ENCODE measurements at places on chromosomes 11 and 22.

- DNase-seq: no peak
Measured at GRCh38 chr11:47501101-47501500, 51.8 kb downstream of the CELF1 start.

GRCh38 chr11:33753304-33753967 lies 17.2 kb upstream of the CD59 start:
- DNase-seq: no peak

DNA sequence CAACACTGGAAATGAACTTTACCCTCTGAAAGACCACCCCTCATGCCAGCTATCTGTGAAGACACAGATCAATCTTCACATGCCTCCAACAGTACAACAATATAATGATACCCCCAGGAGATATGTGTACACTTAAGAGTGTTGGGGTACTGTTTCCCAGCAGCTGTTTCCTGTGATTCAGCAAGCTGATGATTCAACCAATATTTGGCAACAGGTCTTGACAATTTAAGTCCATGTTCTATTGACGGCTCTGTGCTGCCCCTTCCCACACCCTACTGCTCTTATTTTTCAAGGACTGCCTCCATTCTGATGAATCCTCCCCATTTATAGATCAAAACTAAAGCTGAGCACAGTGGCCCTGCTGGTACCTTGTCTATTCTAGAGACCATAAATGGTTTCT lies 6.6 kb downstream of the SNX19 start:
- DNase-seq: no peak

DNA sequence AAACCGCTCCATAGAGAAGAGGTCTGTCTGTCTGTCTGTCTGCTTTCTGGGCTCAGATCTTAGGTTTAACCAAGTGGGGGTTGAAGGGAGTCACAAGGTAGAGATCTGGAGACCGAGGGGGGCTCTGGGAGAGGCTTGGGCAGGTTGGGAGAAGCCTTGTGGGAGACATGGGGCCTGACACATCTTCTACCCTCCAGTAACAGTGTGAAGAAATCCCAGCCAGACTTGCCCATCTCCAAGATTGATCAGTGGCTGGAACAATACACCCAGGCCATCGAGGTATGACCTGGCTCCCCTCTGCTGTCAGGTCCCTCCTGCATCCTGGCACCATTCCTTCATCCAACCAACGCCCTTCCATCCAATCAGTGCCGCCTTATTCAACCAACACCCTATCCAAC lies 7.4 kb downstream of the PRR33 start:
- no peak for DNase-seq

GRCh38 chr22:43476751-43477725 lies 65.2 kb downstream of the MPPED1 start:
- no peak for DNase-seq

DNA sequence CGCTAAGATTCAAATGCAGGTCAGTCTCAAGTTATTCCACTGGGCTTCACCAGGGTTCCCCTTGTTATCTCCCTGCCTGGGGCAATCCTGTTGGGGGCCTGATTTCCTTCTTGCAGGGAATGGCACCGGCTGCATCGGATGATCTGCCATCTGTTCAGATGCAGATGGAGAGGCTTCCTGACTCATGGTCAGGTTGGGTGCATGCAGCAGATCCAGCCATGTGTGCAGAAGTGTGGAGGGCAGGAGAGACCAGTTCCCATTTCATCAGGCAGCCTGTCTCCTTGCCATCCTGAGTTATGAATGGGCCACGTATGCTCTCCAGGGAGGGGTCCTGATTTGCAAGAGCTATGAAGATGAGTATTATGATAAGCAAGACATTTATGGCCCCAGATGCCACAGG lies 161.2 kb upstream of the PLET1 start:
- DNase-seq: no peak

DNA sequence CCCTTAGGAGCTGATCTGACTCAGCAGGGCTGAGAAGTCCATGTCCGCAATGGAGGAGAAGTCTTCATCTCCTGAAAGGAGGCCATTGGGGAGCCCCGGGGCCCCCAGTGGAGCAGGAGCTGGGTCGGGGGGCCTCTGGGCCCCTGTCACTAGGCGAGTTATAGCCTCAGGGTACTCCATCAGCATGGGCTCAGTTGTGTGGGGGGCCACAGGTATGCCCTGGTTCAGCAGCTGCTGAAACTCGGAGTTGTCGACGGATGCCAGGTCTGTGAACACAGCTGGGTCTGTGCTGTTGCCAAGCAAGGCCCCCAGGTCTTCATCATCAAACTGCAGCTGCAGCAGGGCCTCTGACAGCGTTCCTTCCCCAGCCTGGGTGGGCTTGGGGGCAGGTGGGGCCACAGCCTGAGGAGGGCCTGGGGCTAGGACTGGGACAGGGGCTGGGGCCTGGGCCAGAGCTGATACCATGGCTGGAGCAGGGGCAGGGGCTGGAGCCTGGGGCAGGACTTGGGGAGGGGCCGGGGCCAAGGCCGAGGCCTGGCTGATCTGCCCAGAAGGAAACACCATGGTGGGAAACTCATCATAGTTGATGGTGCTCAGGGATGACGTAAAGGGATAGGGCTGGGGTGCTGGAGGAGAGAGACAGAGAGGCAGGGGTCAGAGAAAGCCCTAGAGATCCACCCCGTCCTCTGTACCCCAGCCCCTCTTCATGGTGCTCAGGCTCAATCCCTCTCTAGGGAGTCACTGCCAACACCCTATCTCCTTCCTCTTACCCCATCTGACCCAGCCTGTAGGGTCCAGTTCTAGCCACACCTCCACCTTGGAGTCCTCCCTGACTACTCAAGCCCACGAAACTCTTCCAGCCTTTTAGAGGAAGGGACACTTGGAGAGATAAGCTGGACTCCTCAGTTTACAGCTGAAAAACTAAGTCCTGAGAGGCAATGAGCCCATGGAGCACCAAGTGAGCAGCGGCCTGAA lies 8.1 kb downstream of the RELA start:
- DNase-seq: no peak

DNA sequence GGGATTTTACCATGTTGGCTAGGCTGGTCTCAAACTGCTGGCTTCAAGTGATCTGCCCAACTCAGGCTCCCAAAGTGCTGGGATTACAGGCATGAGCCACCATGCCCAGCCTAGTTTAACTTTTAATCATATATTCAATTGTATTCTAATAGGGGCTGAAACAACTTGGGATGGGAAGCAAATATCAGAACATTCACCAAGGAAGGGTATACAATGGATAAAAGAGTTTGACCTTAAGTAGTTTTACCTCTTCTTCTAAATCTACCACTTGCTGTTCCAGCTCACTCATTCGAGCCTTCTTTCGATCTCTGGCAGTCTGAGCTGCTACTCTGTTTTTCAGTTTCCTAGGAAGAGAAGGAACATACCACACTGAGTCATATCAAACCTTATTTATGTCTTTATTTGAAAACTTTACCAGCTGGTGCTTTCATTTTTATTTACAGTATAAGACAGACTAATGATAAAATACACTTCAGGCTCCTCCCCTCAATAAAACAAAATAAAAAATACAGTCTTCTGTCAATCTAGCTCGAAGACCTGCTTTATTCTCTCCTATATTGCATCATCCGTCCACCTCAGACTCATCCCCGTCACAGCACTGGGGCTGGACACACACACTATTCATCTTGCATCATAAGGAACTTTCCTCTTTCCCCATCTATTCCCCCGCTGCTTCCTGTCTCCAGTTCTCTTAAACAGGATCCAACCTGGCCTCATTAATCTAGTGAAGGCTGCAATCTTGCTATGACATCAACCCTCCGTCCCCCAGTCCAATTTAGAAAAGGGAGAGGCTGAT lies 1.4 kb downstream of the XBP1 start:
- peak; percentile 35 for DNase-seq

DNA sequence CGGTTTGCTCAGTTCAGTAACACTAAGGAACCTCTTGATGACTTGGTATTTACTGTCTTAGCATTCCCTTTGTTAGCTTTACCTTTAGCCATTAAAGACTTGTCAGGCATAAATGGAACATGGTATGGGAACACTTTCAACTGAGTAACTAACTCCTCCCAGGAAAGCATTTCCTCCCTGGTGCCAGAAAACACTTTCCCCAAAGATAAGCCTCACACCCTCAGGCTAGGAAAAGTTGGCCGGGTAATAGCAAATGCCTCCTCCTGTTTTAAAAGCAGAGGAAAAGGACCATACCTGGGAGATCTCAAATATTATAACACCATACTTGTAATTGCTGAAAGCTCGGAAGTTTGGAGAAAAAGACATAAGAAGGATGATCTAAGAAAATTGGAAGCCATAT lies 12.0 kb downstream of the KCNJ11 start:
- DNase-seq: no peak

GRCh38 chr11:94794287-94795168 lies 26.4 kb downstream of the AMOTL1 start:
- DNase-seq: no peak

- no peak for DNase-seq
Measured at GRCh38 chr22:17113600-17113999, 7.6 kb downstream of the TMEM121B start.

- no peak for DNase-seq
Measured at GRCh38 chr11:63870351-63871140, 31.6 kb downstream of the MARK2 start.

DNA sequence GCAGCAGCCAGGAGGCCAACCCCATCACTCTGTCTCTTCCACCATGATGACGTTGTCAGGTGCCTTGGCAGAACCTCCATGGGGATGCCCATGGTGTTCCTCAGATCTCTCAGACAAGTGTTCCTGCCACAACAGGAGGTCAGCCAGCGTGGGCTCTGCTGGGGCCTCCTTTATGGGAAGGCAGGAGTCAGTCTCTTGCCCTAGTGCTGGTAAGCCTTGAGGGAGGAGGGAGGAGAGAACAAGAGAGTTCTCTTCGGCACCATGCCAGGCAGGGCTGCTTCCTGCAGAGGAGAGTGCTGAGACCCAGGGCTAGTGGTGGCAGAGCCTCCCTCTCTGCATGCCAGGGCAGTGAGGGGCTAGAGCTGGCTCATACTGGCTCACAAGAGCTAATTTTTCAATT lies 32.5 kb downstream of the GNAZ start:
- DNase-seq: no peak

- DNase-seq: no peak
Measured at GRCh38 chr11:121483805-121484480, 31.2 kb upstream of the SORL1-AS1 start.

DNA sequence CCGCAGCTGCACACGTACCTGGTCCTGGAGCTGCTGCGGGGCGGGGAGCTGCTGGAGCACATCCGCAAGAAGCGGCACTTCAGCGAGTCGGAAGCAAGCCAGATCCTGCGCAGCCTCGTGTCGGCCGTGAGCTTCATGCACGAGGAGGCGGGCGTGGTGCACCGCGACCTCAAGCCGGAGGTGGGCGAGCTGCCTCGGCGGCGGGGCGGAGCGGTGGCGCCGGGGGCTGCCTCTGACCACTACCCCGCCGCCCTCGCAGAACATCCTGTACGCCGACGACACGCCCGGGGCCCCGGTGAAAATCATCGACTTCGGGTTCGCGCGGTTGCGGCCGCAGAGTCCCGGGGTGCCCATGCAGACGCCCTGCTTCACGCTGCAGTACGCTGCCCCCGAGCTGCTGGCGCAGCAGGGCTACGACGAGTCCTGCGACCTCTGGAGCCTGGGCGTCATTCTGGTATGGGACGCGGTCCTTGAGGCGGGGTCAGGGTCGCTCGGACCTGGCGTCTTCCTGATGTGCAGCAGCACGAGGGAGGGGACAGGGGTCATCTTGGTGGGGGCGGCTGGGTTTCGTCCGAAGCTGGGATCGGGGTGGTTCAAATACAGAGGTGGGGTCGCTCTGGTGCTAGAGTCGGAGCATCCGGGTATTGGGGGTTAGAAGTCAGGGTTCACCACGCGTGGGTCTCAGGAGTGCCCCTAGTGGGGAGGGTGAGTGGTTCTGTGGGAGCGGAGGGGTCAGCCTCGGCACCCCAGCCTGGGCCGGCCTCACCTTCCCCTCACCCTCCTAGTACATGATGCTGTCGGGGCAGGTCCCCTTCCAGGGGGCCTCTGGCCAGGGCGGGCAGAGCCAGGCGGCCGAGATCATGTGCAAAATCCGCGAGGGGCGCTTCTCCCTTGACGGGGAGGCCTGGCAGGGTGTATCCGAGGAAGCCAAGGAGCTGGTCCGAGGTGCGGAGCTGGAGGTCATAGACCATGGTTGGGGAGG lies 10.8 kb downstream of the RPS6KA4 start:
- no peak for DNase-seq

GRCh38 chr11:46346886-46347636 lies at the start of gene DGKZ:
Gene DGKZ, plus strand, starts transcription at chr11:46347463. Its CDS starts 197 bp downstream, at chr11:46347660.
- peak; percentile 86 for DNase-seq

GRCh38 chr11:27122001-27122400 lies 81.4 kb downstream of the BBOX1 start:
- DNase-seq: no peak

DNA sequence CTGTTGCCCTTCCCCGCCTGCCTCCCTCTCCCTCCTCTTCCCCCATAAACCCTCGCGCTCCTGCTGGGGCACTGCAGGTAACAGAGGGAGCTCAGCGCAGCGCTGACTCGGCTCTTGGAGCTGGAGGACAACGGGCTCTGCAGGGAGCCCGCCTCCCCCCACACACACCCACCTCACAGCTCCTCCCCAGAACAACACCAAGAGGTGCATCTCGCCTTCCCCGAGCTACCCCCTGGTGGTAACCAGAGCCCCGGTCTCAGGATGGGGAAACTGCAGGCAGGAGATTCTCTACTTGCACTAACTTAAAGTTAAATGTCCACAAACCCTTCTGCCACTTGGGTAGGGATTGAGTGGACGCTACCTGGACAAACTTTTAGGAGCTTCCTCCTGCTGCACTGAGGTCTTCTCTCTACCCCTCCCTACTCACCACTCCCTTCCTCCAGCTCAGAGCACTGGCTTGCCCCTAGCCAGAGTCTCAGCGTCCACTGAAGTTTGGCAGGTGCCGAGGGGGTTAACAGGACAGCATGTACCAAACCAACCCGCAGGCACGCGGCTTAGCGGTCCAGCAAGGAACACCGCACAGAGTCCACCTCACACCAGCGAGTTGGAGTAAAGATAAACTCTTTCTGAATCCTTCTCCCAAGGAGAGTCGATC lies 4.0 kb upstream of the SCN4B start:
- DNase-seq: no peak

- no peak for DNase-seq
Measured at GRCh38 chr22:39554151-39554550, 16.4 kb upstream of the CACNA1I start.

DNA sequence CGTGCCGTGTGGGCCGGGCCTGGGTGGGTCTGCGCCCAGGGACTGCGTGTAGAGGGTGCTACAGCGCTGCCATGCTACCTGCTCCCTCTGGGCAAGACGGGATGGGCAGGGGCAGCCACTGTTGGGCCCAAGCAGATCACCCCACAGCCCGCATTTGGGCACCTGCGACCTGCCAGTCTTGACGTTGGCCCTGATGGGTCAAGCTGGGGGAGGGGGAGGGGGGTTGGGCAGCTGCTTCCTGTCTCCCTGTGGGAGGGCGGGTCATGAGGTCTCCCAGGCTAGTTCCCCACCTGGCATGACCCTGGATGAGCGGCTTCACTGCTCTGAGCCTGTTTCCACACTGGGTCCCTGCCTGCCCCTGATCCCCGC lies 2.8 kb upstream of the RPS19BP1 start:
- no peak for DNase-seq
